Stimulated activated CD4-positive, alpha-beta T cell treated with anti-CD3 and anti-CD28 coated beads, TNF-alpha, amount 100 ng/mL, for 1 hour (primary cell): ENCODE measurements at places on chromosomes 5 and 9.

- no peak for DNase-seq
Measured at GRCh38 chr5:172939071-172939470, 20.2 kb upstream of the RPL26L1 start.

DNA sequence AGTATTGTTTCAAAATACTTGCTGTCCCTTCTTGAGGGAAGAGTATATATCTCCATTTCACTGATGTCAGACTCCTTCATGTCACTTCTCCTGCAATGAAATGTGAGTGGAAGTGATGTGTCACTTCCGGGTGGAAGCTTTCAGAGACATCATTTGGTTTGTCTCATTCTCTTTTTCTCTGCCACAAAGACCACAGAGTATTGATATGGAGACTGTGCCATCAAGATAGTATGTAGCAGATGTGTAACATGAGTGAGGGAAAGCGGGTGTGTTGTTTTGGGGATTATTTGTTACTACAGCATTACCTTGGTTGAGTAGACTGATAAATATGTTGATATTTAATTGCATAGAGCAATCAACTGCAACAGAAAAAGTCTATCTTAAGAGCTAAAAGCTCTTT, 169.8 kb downstream of the FBXL7 start:
- DNase-seq, result no peak

- no peak for DNase-seq
Measured at GRCh38 chr9:18327121-18327520, 146.8 kb upstream of the ADAMTSL1 start.

DNA sequence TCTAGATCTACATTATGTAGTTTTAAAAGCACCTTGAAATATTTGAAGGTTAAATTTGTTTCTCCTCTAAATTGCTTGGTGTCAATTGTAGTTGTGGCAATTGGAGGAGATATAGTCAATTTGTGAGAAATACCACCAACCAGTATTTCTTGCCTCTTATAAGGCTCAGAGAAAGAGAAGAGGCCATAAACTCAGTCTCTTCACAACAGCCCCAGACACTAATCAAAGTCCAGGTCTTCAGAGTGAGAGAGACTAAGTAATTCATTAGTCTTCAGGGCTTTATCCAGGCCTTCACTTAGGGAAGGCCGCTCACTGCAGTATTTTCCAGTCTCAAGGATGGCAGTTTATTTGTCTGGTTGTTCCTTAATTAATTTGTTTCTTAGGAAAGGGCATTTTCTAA, 168.0 kb upstream of the RGMB start:
- no peak for DNase-seq

DNA sequence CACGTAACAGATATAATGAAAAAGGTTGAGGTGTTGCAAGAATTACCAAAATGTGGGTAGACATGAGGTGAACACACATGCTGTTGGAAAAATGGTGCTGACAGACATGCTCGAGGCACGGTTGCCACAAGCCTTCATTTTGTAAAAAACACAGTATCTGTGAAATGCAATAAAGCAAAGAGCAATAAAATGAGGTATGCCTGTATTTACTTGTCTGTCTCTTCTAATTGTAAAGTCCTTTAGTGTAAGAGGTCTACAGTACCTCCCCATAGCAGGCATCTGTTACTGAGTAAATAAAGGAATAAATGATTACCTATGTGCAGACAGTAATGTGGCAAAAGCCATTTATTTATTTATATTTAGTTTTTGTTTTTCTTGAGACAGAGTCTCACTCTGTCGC, 3.0 kb upstream of the CAST start:
- no peak for DNase-seq

DNA sequence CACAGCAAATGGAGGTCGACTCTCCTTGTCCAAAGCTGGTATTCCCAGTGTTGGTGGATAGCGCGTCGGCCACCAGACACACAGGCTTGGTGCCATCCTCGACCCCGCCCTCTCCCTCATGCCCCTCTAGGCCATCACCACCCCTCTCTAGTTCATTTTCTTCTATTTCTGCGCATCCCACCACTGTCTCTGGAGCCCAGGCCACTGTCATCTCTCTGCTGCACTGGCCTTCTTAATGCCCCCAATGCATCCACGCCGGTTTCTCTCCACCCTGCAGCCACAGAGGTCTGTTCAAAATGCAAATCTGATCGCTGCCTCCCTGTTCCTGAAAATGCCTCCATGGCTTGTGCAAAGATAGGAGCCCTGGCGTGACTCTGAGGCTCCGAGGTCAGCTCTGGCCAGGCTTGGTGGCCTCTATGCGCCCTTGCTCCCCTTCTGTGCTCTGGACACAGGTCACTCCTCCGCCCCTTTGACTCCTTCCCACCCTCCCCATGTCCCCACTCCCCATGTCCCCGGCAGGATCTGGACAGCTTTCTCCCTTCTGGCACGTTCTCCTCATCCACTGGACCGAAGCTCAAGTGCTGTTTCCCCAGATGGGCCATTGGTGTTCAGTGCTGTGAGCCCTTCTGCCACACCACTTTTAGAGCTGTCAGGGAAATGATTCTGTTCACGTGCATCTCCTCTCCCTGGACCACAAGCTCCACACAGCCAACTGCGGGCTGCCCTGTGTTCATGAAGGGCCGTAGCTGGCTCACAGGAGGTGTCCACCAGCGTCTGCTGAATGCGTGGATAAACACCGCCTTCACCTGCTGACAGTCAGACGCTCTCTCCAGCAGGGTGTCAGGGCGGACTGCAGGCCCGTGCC, 59.5 kb upstream of the RNF130 start:
- no peak for DNase-seq

- DNase-seq, result no peak
Measured at GRCh38 chr5:154364771-154365170, 81.0 kb upstream of the SAP30L start.

GRCh38 chr5:169534311-169534880, 49.2 kb upstream of the SPDL1 start:
- no peak for DNase-seq

- DNase-seq, result no peak
Measured at GRCh38 chr5:133521801-133522200, 90.5 kb downstream of the FSTL4 start.

- no peak for DNase-seq
Measured at GRCh38 chr5:149282027-149282965, 10.6 kb downstream of the AFAP1L1 start.

GRCh38 chr5:72057816-72058215, 49.5 kb upstream of the MAP1B start:
- no peak for DNase-seq

DNA sequence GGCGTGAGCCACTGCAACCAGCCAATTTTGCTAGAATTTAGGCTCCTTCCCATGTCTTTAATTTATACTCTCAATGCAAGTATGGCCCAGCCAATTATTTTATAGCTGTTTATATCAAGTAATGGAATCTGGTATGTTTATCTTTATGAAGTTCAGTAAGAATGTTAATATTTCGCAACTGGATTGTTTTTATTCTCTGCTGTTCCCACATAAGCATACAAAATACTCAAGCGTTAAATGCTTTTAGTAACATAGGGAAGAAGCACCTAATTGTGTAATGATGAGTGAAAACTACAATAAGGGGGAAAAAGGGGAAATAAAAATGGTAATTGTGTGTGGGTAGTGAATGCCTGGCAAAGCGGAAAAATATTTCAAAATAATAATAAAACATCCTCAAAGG, 21.3 kb downstream of the PWWP2A start:
- no peak for DNase-seq

- DNase-seq, result no peak
Measured at GRCh38 chr5:446883-447263, 3.9 kb downstream of the EXOC3 start.

DNA sequence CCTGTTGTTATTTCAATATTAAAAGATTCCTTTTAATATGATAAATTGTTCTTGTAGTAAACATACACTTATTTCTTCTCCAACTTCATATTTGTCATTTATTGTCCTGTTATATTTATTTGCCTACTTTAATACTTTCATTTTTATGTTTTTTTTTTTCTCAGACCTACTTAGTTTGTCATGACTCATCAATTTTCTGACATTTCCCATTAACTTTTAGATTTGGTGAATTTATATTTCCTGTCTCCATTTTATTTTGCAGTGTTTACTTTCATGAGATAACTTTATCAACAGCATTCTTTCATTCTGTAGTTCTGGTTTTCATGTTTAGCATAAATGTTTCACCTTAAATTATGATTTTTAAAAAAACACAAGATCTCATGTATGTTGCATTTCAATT, 788.7 kb downstream of the EFNA5 start:
- no peak for DNase-seq

DNA sequence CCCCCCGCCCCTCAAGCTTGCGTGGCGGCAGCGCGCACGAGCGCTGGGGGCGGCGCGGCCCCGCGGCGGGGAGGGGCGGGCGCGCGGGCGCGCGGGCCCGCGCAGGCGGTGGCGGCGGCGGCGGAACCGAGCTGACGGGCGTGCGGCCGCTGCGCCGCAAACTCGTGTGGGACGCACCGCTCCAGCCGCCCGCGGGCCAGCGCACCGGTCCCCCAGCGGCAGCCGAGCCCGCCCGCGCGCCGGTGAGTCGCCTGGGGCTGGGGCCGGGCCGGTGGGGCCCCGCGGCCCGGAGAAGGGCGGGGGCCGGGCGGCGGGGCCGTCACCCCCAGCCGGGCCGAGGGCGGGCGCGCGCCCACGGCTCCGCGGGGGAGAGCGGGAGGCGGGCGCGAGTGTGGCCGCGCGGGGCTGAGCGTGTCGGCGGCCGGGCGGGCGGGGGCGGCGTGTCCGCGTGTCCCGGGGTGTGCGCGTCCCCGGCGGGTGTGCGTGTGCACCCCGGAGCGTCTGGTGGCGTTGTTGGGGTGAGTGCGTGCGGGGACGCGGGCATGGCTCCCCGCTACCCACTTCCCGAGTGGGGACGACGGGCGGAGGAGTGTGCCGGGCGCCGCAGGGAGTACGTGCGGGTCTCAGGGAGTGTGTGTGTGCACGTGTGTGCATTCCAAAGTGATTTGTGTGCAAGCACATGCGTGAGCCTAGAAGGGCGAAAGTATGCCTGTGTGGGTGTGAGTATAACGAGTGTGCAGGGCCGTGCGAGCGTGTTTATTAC, at the start of gene NEK6:
NEK6 (plus strand) TSS at position 106 of the 763 bp plus-strand sequence. CDS start 44,016 bp downstream, outside the sequence.
- no peak for DNase-seq

DNA sequence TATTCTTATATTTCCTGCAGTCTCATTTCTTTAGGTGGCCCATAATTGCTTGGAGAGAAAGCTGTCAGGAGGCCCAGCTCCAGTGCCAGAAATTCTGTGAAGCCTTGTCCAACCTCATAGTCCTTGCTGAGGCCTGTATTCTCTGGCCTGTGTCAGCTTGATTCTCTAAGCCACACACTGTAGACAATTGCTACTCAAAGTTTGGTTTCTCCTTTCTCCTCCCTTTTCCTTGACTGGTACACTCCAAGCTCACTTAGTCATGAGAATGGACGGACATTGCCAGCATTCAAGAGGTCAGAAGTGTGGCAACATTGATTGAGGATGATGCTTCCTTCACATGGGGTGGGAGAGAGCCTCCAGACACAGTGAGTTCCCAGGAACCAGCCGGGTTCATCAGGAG, 71.3 kb upstream of the CXCL14 start:
- DNase-seq, result no peak

DNA sequence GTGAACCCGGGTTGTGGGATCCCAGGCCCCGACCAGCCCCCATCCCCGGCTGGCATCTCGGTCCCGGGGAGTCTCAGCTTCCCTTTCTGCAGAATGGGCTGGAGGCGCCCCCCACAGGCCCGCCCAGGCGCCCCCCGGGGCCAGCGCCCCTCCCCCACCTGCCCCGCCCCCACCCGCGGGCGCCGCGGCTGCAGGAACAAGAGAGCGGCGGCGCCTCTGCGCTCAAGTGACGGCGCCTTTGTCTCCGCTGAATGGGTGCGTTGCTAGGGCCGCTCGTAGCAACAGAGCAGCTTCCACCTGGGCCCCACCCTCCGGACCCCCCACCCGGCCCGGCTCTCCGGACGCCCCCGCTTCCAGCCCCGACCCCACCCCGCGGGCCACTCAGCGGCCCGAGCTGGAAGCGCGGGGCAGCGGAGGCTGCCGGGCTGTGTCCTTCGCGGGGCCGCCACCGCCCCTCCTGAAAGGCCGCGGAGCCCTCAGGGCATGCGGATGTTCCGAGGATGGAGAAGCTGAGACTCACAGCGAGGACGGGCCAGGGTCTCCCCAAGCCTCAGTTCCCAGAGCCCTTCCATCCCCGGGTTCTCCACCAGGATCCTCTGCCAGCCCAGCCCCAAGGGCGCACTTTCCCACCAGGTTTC, 27.5 kb downstream of the ADGRD2 start:
- DNase-seq, result no peak

DNA sequence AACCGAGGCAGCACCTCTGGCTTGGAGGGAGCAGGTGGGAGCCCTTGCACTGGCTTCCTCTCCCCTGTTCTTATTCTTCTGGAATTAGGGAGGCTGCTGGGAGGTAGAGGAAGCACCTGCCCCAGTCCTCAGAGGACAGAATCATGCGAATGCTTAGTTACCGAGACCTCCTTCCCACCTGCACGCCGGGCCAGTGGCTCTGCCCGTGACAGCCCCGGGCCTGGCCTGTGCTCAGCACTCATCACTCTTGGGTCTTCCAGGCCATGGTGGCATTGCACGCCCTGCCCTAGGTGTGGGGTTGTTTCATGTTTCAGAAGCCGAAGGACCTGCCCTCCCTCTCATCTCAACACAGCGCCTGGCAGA, 45.3 kb upstream of the NKD2 start:
- no peak for DNase-seq

- DNase-seq, result no peak
Measured at GRCh38 chr5:76522103-76522935, 100.9 kb downstream of the F2RL2 start.

DNA sequence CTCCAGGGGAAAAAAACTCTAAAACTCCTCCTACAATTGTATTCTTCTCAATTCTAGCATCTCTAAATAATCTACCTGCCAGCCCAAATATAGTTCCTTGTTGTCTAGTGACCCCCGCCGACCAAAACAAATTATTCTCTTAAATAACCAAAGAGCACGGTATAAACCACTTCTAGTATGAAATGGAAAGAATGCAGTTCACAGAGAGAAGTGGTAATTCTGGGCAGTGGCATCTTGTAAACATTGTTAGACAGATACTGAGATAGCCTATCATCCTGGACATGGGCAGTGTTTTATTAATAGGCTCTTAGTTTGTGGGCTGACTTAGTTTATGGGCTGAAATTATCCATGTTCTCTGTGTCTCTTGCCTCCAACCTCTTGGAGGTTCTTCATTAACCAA, 1412.6 kb upstream of the CDH9 start:
- no peak for DNase-seq

GRCh38 chr5:16558984-16559629, 57.7 kb downstream of the RETREG1 start:
- no peak for DNase-seq

GRCh38 chr5:55763746-55764420, 26.0 kb downstream of the DDX4 start:
- no peak for DNase-seq

DNA sequence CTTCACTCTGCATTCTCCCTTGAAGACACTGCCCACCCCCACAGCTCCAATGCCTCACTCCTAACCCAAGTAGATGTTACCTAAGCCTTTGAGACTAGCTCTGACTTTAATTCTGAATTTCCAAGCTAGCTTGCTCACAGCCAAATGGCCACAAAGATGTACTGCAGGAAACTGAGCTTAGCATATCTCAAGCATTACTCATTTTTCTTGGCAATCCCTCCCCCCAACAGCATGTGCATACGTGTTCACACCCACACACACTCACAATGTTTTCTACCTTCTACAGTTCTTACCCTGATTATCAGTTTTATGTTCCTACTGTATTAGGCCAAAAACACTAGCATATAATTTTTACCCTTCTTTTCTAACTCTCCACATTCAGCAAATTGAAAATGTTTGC, 13.7 kb upstream of the GRIA1 start:
- no peak for DNase-seq

- no peak for DNase-seq
Measured at GRCh38 chr9:107973451-107973850, 483.9 kb upstream of the KLF4 start.

GRCh38 chr9:137298401-137299202, 3.5 kb downstream of the NRARP start:
- no peak for DNase-seq
